ENCODE measurements at places on chromosomes 4 and X.

- DNase-seq, result peak; percentile 83
These were observed at the start of gene MSX1 for GRCh38 chr4:4859325-4859798. Gene MSX1, plus strand, starts transcription at chr4:4859665. Its CDS starts 235 bp downstream, at chr4:4859900.

DNA sequence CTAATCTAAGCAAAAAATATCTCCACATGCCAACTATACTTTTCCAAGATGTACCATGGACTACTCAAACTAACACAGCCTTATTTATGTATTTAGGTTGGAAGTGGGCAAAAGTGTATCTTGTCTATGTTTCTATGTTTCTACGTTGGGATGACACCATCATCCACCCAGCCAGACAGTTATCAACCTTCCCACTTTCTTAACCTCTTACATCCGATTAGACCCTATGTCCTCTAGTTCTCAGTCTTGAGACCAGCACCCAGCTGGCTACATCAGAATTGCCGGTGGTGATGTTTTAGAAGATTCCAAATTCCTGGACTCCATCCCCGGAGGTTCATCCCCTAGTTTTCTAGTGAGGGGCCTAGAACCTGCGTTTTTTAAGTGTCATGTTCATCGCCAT lies 1.0 kb upstream of the AASDH start:
- DNase-seq, result peak; percentile 5

DNA sequence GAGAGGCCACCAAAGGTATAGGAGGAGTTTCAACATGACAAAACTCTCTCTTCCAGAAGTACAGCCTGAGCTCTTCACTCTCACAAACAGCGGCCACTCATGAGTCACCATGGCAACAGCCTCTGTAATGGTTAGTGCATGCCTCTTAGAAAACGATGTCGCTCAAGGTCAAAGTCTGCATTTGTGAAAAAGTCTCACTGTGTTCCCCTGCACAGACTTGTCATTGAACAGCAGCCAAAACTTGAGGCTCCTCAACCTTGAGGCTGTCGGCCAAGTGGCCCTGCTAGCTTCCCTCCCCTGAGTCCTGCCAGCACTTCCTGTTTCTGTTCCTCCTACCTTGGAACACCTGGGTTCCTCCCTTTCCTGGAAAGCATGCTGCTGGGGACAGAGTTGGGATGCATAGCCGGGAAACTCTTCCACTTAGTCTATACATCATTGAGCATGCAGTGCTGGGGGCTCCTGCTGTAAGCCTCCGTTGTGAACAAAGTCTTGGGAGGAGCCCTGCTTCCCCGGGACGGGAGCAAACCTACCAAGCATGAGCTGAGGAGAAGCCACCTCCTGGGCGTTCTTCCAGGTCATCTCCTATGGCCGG lies 66.6 kb downstream of the ING2 start:
- DNase-seq, result no peak

DNA sequence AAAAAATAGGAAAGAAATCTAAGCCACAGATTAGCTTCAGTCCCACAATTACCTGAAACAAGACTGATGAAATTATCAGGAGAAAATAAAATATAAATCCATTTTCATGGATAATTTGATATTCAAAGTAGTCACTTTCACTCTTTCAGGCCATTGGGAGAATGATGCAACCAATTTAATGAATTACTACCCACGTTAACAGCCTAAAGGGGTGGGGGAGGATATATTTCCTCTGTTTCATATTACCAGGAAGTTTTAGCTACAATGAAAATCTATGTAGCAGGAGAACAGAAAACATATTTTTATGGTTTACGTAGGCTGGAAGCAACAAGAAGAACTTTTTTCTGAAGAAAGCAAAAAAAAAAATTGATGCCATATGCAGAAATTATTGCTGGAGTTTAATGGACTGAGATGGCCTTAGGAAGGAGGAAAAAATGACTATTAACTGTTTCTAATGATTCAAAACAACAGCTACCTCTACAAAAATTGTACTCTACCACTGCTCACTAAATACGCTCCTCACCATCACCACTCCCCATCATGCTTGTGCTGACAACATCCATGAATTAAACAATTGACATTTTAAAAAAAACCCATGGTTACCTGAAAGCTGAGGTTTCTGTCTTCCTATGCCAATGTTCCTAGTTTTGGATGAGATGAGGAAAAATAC lies 100.9 kb downstream of the CXXC4 start:
- no peak for DNase-seq

- DNase-seq, result no peak
These were observed 14.9 kb upstream of the GLUD2 start for GRCh38 chrX:121032531-121032930.

- no peak for DNase-seq
These were observed 168.9 kb downstream of the DCLK2 start for GRCh38 chr4:150247184-150247583.

GRCh38 chrX:68428431-68428830 lies 4.9 kb downstream of the OPHN1 start:
- peak; percentile 67 for DNase-seq

DNA sequence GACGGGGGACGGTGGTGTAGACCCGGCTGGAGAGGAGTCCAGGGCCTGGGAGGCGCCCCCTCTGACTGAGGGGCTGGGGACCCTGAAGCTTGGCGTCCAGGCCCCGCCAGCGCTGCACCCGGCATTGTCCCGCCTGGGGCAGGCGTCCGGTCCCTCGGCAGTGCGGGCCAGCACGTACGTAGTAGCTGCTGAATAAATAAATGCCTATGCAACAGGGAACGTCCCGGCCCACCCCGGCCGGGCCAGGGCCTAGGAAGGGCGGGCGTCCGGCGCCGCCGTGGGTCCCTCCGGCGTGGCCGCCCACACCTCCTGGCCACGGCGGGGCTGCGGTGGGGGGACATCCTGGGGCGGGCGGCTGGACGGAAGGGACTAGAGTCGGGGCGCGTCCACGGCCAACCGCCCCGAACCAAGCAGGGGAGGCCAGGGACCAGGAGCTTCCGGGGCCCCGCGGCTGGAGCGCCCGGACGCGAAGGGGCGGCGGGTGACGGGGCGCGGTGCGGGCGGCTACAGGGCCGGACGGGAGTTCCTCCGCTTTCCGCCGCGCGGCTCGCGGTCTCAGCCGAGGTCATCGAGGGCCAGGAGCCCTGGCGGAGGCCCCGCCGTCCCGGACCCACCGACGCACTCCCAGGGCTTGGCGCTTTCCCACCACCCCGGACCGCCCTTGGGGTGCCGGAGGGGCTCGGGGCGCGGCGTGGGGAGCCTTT lies 886 bp upstream of the WWC2 start:
- peak; percentile 40 for DNase-seq

- DNase-seq, result no peak
These were observed 152.7 kb downstream of the STK32B start for GRCh38 chr4:5203993-5204310.

GRCh38 chrX:150476164-150476699 lies 92.2 kb upstream of the MTM1 start:
- DNase-seq, result peak; percentile 77

GRCh38 chr4:160772668-160773067 lies 1391.1 kb downstream of the FSTL5 start:
- no peak for DNase-seq

GRCh38 chrX:43562372-43562771 lies 93.7 kb upstream of the MAOA start:
- no peak for DNase-seq

DNA sequence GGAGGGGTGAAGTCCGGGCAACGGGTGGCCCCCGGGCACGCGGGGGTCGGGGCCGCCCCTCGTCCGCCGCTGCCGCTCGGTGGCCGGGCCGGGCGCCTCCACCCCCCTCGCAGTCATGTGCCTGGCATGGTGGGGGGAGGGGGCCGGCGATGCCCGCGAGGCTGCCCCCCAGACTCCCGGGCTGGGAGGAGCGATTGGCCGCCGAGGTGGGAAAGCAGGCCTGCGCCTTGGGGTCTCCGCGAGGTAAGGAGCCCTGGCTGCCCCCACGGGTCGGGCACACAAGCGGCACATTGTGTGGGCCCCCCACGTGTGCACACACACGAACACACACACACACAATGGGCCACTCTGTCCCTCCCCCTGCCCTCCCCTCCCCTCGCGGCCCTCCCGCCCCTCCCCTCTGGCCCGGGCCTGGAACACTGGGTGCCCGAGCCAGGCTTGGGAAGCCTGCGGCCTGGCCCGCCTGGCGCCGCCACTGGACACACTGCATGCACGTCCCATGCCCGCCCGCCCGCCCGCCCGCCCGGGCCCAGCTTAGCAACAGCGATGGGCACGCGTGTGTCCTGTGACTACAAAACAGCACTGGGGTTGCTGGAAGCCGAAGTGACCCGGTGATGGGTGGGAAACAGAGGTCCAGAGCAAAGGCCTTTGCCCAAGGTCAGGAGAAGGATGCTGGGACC lies 1.3 kb downstream of the SLC6A8 start:
- DNase-seq, result peak; percentile 21

DNA sequence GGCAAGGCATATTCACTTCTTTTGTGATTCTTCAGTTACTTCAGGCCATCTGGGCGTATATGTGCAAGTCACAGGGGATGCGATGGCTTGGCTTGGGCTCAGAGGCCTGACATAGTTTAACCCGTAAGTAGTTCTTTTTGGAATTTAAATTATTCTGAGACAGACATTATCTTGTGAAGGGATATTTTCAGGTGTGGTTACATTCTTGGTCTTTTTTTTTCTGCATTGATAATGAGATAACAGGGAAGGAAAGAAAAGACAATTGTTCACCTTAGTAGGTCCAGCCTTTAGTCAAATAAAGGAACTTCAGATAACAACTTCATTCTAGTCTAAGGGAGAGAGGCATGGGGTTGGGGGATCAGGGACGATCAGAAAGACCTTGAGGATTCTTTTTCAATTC lies 74.8 kb downstream of the TEX13C start:
- DNase-seq, result no peak

GRCh38 chrX:138986235-138986634 lies 274.7 kb upstream of the FGF13 start:
- peak; percentile 62 for DNase-seq

DNA sequence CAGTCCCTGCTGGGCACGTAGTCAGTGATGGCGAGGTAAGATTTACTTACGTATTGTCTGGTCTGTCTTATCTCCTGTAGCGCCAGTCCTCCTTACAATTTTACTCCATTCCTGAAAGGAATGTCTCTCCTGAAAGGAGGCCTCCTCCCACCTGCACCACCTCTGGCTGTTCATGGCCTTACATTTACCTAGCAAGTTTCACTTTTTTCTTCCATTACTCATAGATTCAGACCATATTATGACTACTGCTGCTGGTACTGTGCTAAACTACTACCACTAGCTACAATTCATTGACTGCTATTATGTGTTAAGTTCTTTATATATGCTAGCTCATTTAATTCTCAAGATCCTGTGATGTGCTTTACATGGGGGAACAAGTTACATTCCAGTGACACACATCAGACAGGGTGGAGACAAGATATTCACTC lies 189.9 kb downstream of the BMPR1B start:
- no peak for DNase-seq

DNA sequence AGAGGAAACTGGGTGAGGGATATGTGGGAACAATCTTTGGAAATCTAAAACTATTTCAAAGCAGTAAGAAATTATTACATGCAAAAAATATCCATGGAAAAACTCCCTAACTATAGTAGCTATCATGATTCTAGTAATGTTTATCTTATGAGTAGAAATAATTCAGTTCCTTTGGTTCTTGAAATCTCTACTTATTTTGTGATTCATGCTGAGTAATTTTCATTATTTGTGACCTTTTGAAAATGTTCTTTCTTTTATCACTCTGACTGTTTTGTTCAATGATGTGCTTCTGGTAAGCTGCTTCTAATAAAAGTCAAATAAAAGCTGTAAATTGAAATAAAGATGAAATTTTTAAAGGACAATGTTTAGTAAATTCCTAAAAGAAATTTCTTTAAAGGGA lies 40.4 kb upstream of the MAGEB10 start:
- peak; percentile 28 for DNase-seq

DNA sequence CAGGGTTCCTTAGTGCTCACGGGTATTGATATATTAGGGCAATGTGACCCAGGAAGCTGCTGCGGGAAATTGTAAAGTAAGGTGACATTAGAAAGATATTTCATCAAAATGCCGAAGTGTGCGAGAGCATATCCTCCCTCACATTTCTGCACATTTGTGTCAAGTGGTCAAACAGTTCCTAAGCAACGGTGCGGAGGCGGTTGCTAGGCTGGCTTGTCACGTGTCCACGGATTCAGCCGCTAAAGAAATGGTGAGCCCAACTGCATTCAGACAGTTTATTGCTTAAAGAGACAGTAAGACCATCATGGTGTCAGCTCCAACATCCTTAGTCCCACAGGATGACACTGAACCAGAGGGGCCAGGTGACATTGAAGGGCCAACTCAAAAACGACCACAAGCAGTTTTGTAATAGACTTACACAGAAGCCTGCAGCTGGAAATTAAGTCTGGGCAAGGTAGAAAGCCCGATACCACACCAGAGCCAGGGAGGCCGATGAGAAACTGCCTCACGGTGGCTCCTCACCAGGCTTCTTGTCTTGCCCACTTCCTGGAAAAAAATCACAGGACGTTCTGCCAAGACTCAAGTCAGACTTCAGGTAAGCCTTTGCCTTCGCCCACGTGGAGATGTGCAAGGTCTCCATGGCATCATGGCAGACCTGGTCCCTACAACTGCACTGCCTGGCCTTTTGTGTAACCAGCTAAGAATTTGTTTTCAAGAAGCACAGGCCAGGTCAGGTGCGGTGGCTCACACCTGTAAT lies 50.4 kb downstream of the USP11 start:
- peak; percentile 21 for DNase-seq

DNA sequence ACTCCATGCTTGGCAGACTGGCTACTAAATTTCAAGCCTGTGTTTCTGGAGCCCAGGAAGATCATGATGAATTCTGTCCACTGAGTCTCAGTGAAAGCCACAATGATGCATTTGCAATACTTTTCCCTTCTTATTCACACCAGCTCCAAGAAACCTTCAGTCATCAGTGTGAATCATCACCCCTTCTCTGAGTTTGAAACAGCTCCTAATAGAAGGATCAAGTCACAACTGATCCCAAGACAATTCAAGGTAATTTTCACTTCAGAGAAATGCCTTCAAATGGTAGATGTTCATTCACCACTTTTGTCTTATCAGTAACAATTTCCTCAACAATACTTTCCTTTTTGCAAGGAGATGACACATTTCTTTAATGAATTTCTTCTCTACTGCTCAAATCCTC lies 257.4 kb downstream of the NLGN4X start:
- no peak for DNase-seq
